ENCODE measurements at places on chromosomes 12 and 14. TPM values are rescaled to one million over a fixed set of nuclear protein-coding genes. Genes with fewer than 3 reads are reported as not detected.
A peak's percentile ranks its signal among the peaks of the same experiment; 100 is the strongest.

FAM181A gene
- not detected for total RNA-seq

C12orf76 gene
- 43.3 TPM for total RNA-seq

AMN gene
- total RNA-seq, result 0.34 TPM

CYP27B1 gene
- 1.7 TPM for total RNA-seq

DNA sequence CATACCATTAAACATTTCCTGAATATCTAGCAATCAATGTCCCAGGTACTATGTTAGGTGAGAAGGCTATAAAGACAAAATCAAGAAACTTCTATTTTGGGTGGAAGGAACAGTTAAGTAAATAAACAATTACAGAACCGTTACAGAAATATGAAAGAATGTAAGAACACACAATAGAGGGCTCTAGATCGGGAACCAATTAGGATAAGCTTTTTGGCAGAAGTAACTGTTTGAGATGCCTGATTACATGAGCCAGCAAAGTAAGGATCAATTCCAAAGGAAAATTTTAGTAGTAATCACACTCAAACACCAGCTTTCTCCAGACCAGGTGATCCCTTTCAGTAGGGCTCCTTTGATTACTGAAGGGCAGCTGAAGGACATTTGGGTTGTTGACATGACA, 33.9 kb downstream of the PPP1R12A start:
- DNase-seq, result no peak

DNA sequence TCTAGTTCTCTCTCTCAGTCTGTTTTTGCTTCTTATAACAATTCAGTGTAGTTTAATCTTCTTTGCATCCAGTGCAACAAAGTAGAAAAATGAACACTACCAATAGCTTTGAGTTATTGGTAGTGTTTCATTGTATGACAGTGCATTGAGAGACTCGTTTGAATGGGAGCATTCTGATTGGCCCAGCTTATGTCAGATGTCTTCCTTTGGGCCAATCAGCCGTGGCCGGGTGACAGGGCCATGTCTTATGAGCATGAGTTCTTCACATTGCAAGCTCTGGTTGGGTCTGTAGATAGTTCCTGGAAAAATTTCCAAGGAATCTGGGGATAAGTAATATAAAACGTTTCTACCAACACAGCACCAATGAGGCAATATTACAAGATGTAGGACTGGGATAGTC, 36.5 kb downstream of the GYS2 start:
- no peak for DNase-seq

GRCh38 chr12:122167356-122167925, 6.6 kb downstream of the IL31 start:
- no peak for DNase-seq

GRCh38 chr12:7758766-7759140, 6.3 kb upstream of the NANOGNB start:
- DNase-seq, result no peak

GRCh38 chr12:44774815-44775411, 101.2 kb downstream of the NELL2 start:
- DNase-seq, result peak; percentile 74

- DNase-seq, result no peak
These were observed 621.9 kb downstream of the LRFN5 start for GRCh38 chr14:42228611-42229010.

Measured in glutamatergic neuron (in vitro differentiated cells).